ENCODE measurements at places on chromosomes 16 and 17.
A peak's percentile ranks its signal among the peaks of the same experiment; 100 is the strongest.

GRCh38 chr16:85930301-85930700 lies 31.3 kb downstream of the IRF8 start:
- DNase-seq = no peak

DNA sequence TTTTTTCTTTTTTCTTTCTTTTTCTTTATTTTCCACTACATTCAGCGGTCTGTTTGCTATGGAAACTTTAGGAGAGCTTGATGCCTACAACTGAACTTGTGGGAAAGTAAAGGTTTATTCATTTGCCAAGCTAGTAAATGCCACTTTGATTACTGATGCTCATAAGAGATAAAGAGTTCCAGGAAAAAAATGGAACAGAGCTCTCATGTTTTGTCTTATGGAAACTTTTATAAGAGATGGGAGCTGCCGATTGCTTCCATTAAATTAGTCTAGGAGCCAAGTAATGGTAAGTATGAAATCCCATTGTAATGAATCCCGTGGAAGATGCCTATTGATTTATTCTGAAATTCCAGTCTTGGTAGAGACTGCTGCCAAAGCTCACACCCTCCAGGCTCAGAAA lies 7.1 kb downstream of the ANKFN1 start:
- DNase-seq = no peak

- DNase-seq = no peak
Observed at GRCh38 chr16:11624636-11625607, 38.2 kb upstream of the LITAF start.

DNA sequence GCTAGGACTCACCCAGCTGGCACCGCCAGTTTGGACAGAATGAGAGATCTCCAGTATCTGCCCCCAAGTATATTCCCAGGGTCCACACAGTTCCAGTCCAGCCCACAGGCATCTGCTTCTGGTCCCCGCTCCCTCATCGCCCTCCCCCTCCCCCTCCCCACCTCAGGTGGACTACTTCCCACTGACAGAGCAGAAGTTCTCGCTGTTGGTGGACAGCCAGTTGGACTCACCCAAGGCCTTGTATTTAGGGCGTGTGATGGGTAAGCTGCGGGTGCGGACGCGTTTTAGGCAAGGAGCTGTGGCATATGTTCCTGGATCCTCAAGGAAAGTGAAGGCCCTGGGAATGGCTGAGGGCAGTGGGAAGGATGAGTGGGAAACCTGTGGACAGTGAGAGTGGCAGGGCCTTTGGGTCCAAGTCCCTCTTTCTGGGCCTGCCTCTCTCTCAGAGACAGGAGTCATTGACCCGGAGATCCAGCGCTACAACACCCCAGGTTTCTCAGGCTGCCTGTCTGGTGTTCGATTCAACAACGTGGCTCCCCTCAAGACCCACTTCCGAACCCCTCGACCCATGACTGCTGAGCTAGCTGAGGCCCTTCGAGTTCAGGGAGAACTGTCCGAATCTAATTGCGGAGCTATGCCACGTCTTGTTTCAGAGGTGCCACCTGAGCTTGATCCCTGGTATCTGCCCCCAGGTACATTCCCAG lies 14.9 kb downstream of the CNTNAP1 start:
- no peak for DNase-seq

GRCh38 chr17:80152081-80152702 lies 5.3 kb upstream of the EIF4A3 start:
- DNase-seq = no peak

DNA sequence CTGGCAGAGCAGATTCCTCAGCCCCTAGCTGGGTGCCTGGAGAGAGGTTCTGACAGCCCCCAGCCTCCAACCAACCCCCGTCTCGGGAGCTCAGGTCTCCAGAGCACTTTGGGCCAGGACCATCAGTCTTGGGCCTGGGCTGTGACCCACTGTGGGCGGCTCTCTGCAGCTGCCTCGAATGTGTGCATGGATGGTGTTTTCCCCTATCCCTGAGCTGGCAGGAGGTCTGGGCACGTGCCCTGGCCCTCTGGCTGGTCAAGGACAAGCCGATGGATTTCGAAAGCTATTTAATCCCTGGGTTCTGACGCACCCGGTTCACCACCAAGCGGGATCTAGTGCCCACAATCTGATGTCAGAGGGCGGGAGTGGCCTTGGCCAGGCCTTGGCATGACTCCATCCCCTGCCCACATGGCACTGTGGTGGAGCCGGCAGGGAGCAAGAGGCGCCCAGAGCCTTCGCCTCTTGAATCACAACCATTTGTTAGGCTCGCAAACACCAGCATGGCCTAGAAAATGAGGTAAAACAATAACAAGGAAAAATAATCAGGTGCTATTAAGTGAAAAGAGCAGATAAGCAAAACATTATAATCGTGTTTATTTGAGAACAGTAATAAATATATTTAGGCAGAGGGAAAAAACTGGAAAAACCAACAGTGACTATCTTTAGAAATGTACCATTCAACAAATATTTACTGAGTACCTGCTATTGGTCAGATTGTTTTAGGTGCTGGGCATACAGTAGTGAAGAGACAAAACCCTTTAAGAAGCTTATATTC lies 69.3 kb upstream of the TOB1 start:
- no peak for DNase-seq

DNA sequence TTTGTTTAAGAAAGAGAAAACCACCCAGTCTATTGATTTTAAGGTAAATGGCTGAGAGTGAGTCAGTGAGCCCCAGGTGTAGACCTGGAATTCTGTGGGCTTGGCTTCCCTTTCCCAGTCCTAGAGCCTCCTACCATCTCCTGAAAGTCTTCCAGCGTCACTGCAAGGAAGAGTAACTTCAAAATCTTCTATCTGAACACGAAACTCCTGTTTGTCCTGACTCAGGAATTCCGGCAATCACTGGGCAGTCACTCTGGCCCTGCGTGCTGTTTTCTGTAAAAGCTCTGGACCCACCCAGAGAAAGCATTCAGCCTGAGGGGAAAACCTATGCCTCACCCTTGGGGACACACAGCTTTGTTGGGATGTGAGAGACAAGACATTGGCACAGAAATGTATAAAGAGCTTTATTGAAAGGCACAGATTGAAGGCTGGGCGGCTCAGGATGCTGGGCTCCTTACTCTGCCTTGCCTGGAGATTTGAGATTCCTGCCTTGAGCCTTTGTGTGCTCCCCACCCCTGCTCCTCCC lies 15.9 kb downstream of the MINK1 start:
- DNase-seq = no peak

- DNase-seq = peak; percentile 87
Observed at GRCh38 chr17:45225964-45226530, 4.4 kb downstream of the FMNL1 start.

GRCh38 chr16:88789594-88789993 lies 4.6 kb upstream of the PIEZO1 start:
- DNase-seq = no peak

DNA sequence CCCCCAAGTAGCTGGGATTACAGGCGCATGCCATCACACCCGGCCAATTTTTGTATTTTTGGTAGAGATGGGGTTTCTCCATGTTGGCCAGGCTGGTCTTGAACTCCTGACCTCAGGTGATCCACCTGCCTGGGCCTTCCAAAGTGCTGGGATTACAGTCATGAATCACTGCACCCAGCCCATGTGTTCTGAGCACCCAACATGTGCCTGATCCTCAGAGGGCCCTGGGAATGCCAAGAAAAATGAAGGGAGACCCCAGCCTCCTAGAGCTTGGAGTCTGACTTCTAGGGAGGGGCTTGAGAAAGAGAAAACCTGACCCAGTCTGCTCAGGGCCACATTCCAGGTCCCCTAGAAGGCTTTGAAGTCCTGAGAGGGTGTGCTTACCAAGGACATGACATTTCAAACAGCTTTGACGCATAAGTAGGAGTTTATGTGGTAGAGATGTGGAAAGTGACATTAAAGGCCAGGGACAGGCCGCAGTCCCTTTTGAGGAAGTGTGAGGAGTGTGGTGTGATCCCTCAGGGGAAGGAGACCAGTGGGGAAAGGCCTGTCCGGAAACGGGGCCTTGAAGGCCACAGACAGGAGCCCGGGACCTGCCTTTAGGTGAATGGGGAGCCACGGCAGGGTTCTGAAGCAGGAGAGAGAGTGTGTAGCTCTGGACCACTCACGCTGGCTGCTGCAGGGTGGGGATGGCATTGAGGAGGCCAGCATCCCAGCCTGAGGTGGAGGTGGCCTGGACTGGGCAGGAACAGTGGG lies 1.1 kb upstream of the CCL22 start:
- no peak for DNase-seq

DNA sequence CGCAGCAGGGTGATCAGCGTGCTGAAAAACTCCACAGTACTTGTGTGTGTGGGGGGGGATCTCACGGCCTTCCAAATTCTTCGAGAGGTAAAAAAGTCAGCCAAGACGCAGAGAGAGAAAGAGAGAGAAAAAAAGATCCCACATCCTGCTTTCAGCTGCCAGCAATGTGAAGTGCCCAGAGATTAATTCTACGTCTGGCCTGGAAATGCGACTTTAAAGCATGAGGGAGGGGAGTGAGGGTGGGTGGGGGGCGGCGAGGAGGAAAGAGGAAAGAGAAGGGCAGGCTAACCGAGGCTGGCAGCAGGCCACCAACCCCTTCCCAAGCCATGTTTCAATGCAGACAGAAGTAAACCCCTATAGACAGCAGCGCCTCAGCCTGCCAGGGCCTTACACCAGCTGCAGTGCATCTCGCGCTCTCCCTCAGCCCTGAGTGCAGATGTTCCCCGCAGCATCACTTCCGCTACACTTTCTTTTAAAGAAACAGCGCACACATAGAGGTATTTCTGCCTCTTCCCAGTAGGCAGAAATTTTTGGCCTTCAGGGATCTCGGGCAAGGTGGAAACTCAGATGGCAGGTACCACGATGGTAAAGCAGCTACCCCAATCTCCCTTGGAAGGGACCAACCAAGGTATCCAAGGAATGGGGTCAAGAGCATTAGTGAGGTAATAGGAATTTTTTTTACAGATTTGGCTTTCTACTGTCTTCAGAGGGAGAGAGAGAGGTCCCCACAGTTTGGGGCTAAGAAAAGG lies 87.8 kb downstream of the SMG6 start:
- DNase-seq = peak; percentile 61

DNA sequence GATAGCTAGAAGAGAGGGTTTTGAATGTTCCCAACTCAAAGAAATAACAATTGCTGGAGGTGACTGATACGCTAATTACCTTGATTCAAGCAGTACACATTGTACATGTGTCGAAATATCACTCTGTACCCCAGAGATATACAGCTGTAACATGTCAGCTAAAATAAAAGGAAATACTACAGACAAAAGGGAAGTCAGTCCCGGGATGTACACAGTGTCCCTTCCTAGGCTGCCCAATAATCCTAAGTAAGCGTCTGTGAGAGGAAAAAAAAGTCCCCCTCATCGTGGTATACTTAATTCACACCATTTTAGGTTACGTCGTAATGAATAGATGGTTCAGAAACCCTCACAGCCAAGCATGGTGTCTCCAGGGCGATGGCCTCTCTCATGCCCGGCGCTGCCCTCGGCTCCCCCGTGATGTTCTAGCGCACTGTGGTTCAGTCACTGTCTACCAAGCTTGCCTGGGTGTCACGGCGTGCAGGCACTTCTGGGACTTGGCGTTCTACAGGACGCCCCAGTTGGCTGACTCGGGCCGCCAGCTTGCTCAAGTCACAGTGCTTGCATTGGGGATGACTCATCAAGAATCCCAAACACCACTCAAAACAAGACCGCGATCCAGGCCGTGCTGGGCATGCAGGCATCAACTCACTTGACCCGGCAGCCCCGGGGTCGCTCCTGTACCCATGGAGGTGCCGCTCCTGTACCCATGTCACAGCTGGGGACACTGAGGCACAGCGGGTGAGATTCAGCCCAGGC lies 27.6 kb downstream of the CCDC40 start:
- DNase-seq = no peak

Data from T follicular helper cell (primary cell).